Activated CD4-positive, alpha-beta T cell treated with anti-CD3 and anti-CD28 coated beads for 48 hours (primary cell): ENCODE measurements at places on chromosomes 16 and 17.
A peak's percentile ranks its signal among the peaks of the same experiment; 100 is the strongest.

GRCh38 chr17:80826955-80827645 lies 164.5 kb upstream of the CHMP6 start:
- DNase-seq: peak; percentile 51

DNA sequence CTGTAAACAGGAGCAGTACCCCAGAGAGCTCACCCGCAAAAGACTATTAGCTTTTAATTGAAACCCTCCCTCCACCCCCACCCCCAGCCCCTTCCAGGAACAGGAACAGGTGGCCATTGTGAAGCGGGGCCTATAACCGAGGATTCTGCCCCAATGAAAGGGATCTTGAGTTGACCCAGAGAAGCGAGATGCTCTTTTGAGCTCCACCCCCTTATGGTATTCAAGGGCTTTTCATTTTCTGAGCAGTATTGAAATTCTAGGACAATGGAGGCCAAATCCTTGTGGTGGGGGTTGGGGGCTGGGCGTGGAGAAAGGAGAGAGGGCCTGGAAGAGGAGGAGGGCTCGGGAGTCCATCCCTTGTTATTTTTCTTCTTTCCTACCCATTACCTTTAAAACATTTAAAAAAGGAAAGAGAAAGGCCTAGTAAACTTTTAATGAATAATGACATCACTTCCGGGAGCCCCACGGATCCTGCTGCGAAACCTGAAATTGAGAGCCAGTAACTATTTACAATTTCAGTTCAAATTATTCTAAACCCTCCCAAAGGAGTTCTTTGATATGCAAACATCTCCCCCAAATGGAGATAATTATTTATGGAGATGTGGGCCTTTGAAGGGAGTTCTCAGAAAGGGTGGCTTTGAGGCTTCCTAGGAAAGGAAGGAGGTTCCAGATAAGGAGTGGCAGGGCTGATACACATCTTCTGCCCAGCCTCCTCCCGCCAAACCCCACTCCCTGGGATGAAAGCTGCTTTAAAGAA lies 30.5 kb downstream of the HS3ST3B1 start:
- no peak for DNase-seq

DNA sequence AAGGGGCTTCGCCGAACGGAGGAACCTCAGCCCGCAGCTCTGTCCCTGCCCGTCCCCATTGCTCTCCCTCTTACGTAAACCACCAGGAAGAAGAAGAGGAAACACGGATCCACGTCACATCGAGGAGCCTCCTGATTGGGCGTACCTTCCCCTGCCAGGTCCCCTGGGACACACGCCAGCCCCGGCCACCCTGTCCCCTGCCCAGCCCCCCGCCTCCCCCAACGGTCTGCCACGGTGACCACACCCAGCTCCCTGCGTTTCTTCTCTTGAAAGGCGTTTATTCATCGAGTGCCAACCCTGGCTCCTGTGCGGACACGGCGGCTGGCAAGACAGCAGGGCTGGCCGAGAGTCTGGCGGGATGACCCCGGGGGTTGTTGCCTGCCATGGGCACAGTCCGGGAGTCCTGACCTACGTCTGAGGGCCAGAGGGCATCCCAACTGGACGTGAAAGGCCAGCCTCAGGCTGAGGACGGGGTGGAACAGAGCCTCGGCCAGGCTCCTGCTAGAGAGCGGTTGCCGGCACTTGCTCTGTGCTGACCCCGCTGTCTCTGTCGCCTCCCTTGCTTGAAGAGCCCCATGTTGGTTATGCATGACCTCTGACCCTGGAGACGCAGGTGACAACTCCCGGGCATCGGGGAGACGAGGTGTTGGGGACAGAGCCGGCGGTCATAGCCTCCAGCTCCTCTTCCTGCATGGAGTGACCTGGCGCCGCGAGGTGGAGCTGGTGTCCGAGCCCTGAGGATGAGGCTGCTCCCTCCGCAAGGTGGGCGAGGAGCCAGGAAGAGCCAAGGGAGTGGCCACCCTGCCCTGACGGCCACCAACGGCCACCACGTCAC lies 40.5 kb upstream of the ACSF3 start:
- no peak for DNase-seq

- no peak for DNase-seq
Measured at GRCh38 chr16:64290461-64290860, 831.4 kb downstream of the CDH11 start.

DNA sequence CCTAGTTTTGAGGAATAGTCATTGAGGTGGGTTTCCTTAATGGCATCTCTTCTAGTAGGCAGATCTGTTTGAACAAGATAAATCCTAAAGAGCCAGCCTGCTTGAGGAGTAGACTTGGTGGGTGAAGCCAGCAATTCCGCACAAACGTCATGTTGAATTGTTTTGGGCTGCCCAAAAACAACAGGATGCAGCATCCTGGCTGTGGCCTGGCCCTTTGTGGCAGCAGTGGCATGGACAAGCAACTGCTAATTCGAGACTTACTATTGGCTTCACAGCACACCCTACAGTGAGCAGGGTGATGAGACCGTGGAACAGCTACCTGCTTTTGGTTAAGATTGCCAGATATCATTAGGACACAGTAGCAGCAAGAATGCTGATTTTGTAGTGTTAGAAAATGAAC lies 9.3 kb upstream of the VPS4A start:
- no peak for DNase-seq

GRCh38 chr17:73394512-73395450 lies 83.0 kb upstream of the CDC42EP4 start:
- DNase-seq: no peak

GRCh38 chr16:23521037-23521743 lies 10.9 kb upstream of the GGA2 start:
- no peak for DNase-seq

DNA sequence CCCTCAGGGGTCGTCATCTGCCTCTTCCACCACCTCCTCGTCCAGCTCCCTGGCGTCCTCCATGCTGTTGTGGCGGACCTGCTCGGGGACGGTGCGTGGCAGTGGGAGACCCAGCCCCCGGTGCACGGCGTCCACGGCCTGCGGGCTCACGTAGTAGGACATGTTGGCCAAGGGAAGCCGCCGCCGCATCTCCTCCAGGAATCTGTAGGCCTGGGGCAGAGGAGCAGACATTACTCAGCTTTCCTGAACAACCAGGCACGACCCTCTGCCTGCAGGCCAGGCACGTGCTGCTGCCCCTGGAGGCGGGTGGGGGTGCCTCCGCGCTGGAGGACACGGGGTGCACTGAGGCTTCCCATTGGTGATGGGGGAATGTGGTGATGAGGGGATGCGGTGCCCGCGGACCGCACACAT lies 17.8 kb downstream of the TELO2 start:
- no peak for DNase-seq

GRCh38 chr17:49361129-49361901 lies 735 bp downstream of the ZNF652 start:
- DNase-seq: peak; percentile 68

GRCh38 chr16:81713796-81714195 lies 65.3 kb upstream of the PLCG2 start:
- no peak for DNase-seq
